OCI-M1 (cell line): ENCODE measurements at places on chromosomes 13 and 19.
A peak's percentile ranks its signal among the peaks of the same experiment; 100 is the strongest.

DNA sequence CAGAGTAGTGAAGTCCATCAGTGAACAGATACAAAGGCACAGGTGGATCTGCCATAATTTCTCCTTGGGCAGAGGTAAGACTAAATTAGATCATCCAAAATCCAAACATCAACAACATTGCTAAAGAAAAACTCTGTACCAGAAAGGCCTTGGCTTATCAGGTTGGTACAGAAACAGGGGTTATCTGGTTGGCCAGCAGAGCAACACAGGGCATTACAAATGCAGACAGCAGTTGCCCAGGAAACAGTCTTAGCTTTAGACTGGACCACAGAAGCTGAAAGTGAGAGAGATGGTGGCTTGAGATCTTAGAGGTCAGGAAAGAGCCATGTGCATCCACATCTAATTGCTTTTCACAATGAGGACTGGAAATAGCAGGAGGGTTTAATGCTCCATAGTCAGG lies 26.6 kb upstream of the DGKH start:
- DNase-seq = no peak

DNA sequence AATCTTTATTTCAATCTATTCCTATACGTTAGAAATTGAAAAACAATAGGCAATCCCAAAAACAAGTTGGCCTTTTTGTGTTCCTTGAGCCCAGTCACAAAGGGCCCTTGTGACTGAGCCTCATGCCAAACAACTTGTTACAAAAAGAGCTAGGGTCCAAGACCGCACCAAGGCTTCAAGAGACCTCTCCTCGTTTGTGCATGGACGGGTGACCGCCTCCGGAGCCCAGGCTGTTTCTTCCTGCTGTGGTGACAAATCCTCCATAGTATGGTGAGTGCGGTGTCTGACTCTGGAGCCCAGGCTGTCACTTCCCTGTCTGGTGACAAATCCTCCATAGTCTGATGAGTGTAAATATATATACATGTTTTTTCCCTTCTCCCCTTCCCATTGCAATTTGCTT lies 63.7 kb downstream of the ZNF93 start:
- no peak for DNase-seq

GRCh38 chr19:41934849-41935374 lies 6.7 kb upstream of the ERFL start:
- DNase-seq = peak; percentile 87

DNA sequence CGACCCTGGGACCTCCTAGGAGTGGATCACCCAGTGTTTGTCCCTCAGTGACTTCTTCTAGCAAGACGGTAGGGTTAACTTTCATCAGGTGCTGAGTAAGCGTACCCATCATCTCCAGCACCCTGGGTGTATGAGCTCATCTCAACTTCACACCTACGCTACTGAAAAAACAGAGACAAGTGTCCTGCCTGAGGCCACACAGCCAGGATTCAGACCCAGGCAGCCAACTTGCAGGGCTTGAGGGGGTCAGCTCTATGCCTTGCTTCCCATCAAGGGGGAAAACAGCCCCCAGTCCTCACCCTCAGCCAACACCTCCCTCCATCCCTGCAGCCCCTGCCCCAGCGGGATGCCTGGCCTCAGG lies 4.6 kb downstream of the TLE2 start:
- no peak for DNase-seq

DNA sequence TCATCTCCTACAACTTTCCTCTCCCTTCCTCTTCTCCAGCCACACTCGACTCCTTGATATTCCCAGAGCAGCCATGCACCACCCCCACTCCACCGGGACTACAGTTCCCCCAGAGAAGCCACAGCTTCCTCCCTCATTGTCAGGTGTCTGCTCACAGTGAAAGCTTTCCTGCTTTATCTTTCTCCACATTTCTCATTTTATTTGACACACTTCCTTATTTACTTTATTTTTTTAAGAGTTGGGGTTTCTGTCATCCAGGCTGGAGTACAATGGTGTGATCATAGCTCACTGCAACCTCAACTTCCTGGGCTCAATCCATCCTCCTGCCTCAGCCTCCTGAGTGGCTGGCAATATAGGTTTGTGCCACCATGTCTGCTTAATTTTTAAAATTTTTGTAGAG lies 464.6 kb downstream of the MYO16 start:
- no peak for DNase-seq

GRCh38 chr13:46289260-46289955 lies 77.7 kb downstream of the LRRC63 start:
- no peak for DNase-seq

DNA sequence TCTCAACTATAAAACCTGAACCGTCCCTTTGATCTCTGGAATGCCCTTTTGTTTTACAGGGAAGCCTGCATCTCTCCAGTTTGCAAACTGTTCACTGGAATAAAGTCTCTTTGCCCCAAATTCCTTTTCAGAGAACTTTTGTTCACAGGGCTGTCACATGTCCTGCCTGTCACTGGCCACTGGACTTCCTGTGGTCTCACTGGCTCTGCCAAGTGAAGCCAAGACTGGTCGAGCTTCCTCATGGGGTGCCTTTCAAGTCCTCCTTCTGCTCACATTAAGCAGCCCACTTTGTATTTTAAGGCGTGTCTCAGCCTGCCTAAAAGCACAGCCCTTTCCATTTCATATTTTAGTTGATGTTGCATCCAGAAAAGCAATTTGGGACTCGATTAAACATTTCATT lies 215.7 kb downstream of the KATNAL1 start:
- no peak for DNase-seq

- peak; percentile 78 for DNase-seq
Measured at GRCh38 chr19:38134540-38135149, 89.4 kb downstream of the DPF1 start.

DNA sequence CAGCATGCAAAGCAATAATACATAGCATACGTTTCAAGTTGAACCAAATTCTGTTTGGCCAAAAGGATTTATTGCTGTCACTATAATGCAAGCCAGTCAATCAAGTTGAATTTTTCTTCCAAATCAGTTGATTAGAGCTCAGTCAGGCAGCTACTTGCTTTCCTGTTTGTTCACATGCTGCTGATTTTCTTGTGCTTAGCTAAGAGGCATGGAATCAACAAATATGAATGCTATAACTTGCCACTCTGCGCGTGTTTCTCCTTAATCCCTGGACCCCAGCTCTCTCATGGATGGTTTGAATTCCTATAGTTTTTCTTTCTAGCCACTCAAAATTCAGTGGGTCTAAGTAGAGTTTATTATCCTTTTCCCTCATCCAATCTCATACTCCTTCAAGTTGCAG lies 311.3 kb downstream of the KLF5 start:
- DNase-seq = no peak

GRCh38 chr19:57026476-57026875 lies 93.3 kb upstream of the USP29 start:
- no peak for DNase-seq

GRCh38 chr19:49581007-49581508 lies at the start of gene PRRG2:
Gene PRRG2 (plus strand): TSS chr19:49581316. CDS start chr19:49583220, 1,904 bp downstream.
- no peak for DNase-seq

GRCh38 chr13:39245688-39246087 lies 207.4 kb downstream of the NHLRC3 start:
- DNase-seq = no peak

DNA sequence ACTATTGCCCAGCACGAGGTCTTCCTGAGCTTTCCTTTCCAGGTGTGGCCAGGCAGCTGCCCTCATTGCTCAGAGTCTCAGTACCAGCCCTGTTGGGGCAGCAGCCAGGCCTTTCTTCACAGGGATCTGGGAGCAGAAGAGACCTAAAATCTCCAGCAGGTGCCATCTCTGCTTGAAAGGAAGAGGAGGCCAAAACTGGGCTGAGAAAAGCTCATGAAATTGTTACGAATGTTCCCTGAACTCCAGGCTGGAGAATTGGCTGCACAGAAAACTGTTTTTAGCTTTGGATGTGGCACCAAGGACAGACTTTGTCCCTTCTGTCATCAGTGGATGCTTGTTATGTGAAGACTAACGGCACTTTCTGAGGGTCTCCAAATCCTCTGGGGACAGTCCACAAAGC lies 8.7 kb upstream of the PEPD start:
- DNase-seq = no peak

DNA sequence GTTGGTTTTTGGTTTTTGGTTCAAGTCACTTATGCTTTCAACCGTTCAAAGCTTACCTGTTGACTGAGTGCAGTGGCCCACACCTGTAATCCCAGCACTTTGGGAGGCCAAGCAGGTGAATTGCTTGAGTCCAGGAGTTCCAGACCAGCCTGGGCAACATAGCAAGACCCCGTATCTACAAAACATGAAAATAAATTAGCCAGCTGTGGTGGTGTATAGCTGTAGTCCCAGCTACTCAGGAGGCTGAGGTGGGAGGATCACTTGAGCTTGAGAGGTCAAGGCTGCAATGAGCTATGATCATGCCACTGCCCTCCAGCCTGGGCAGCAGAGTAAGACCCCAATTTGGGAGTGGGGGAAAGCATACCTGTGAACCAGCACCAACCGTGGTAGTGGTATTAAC lies 43.7 kb downstream of the PEX11G start:
- DNase-seq = no peak

GRCh38 chr19:40348961-40349507 lies 539 bp downstream of the PLD3 start:
- DNase-seq = peak; percentile 72

DNA sequence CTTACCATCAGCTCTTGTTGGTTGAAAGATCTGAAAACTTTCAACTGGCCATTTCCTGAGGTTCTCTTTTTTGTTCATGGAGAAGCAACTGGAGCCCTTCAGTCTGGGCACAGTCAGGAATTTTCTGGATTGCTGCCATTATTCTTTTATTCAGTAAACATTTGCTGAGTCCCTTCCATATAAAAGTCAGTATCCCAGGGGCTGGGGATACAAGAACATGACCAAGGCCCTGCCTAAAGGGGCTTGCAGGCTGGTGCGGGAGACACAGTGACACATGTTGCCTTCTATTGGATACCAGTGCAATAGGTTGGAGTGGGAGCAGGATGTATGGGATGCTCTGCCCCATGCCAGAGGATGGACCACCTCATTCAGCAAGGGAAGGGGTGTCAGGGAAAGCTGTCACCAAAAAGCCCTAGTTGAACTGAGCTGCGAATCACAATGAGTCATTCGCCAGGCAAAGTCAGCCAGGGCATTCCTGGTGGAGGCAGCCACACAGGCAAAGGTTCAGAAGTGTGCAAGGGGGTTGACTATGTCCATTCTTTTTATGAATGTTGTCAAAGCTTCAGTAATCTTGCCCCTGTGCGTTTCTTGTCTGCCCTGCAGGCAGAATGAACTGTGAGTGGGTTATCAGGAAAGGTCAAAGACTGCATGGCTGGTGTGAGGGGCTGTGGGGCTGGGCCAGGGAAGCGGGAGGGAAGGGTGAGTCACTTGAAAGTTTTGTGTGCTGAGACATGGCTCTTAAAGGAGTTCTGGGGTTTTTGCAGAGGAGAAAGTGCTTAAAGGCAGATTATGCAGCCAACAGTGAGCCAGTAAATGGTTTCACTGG lies 395.9 kb downstream of the KCNRG start:
- peak; percentile 50 for DNase-seq

GRCh38 chr13:33218020-33218419 lies 67.5 kb downstream of the STARD13 start:
- no peak for DNase-seq

GRCh38 chr13:48526286-48526685 lies 6.6 kb downstream of the RCBTB2 start:
- no peak for DNase-seq

- DNase-seq = no peak
Measured at GRCh38 chr13:93589788-93590187, 363.2 kb downstream of the GPC6 start.

DNA sequence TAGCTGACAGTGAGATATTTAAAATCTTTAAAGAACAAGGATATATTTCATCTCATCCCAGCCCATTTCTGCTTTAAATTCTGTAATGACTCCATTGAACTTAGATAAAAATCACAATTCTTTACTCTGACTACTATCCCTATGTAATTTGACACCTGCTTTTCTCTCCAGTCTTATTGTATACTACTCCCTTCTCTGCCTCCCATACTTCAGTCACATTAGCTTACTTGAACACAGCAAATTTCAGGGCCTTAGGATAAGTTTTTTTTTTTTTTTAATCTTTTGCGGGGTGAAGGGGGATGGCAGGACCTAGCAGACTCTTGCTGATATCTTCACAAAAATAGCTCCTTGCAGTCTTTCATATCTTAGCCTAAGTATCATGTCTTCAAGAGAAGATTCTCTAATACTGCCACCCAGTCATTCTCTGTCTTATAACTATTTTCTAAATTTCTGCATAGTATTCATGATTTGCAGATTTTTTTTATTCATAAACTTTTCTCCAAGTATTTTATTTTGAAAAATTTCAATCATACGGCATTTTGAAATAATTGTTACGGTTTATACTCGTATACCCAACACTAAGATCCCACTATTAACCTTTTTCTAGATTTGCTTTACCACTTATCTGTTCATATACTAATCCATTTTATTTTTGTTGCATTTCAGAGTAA lies 151.4 kb downstream of the PCCA start:
- no peak for DNase-seq

GRCh38 chr19:42343344-42344110 lies 18.1 kb downstream of the MEGF8 start:
- DNase-seq = no peak

DNA sequence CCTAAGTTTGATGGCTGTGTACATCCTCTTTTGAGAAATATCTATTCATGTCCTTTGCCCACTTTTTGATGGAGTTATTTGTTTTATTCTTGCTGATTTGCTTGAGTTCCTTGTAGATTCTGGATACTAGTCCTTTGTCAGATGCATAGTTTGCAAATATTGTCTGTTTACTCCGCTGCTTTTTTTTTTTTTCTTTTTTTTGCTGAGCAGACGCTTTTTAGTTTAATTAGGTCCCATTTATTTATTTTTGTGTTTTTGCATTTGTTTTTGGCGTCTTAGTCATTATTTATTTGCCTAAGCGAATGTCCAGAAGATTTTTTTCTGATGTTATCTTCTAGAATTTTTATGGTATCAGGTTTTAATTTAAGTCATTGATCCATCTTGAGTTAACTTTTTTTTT lies 114.9 kb downstream of the GPC6 start:
- DNase-seq = no peak

GRCh38 chr13:37340901-37341670 lies 235.6 kb upstream of the CSNK1A1L start:
- no peak for DNase-seq

DNA sequence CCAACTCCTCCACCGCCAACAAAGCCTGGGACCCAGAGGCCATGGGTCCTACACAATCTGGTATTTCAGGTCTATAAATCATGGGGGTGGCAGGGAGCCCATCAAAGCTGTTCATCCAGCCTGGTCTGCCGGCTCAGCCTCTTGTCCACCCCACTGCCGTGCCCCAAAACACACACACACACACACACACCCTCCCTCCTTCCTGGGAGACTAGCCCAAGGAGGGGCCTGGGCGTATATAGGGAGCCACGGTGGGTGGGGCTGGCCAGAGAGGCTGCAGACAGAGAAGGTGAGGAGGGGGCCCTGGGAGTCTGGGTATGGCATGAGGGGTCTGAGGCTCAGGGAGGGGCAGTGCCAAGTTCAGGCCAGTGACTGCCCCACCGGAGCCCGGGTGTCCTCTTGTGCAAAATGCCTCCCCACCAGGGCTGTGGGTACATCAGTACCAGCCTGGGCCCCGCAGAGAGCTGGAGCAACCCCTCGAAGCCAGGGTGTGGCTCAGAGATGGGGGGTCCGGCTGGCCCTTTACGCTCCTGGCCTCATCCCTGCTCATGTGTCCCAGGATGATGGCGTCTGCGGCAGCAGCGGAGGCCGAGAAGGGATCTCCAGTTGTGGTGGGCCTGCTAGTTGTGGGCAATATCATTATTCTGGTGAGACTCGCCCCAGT lies at the start of gene UPK1A:
Gene UPK1A, plus strand, starts transcription at position 267 of the 663 bp plus-strand sequence. Its CDS starts 296 bp downstream, at position 563.
- no peak for DNase-seq

GRCh38 chr19:37691881-37692504 lies 27.6 kb downstream of the ZNF607 start:
- DNase-seq = peak; percentile 87

GRCh38 chr19:5024282-5024681 lies 55.4 kb downstream of the KDM4B start:
- DNase-seq = no peak
